Psoas muscle (tissue), 8 donors: ENCODE measurements at places on chromosomes 11 and 22.

- peak; percentile 54 for DNase-seq
Observed at GRCh38 chr11:18046116-18046777, at the start of gene TPH1. Gene TPH1 (minus strand): TSS chr11:18046269. CDS start chr11:18040762, 5,507 bp downstream.

DNA sequence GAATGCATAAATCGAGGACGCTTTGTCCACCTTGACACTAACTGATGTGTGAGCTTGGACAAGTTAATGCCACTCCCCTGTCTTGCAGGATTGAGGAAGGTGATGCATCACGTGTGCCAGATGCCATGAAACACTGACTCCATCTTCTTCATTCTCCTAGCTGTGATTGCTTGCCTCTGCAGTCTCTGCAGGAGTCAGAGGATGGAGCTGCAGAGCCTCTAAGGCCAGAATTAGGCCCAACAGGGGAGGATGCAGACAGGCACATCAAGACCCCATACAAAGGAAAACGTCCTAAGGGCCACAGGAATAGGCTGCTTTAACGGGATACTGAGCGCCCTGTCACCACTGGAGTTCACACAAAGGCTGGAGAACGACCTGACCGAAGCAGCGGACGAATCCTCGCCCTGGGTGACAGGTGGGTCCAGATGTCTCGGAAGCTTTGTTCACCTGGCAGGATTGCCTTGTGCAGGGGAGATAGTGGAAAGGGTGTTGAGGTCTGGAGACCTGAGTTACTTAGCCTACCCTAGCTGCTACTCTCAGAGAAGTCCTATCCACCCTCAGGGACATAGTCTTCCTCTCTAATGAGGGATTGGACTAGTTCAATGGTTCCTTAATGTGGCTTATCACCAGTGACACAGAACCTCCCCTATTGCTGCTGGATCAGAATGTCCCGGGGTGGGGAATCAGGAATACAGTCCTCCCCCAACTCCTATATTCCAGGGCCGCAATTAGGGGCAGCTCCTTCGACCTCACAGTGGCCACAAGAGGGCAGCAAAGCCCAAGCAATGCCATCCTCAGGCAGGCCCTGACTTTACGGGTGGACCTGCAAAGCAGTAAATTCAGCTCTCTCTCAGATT lies 32.4 kb downstream of the DBX1 start:
- DNase-seq = peak; percentile 73

- no peak for DNase-seq
Observed at GRCh38 chr11:120310870-120311269, 14.2 kb upstream of the TLCD5 start.

DNA sequence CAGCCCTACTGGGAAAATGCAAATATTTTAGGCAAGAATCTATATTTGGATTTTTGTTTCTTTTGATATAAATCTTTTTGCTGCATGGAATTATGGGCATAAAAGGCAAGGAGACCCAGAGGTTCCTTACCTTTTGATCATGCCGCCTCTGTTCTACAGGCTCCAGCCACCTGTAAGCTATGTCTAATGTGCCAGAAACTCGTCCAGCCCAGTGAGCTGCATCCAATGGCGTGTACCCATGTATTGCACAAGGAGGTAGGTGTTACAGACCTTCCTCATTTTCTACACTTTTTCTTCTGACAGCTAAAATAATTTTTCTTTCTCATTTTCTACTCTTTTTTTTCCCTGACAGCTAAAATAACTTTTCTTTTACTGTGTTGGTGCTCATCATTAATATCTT lies 8.2 kb upstream of the BACE1-AS start:
- DNase-seq = no peak

GRCh38 chr11:67667490-67668191 lies 6.8 kb downstream of the ALDH3B2 start:
- DNase-seq = no peak

GRCh38 chr11:133504906-133505305 lies 27.4 kb downstream of the OPCML start:
- DNase-seq = no peak

GRCh38 chr11:10519630-10520029 lies 21.4 kb downstream of the RNF141 start:
- DNase-seq = no peak

DNA sequence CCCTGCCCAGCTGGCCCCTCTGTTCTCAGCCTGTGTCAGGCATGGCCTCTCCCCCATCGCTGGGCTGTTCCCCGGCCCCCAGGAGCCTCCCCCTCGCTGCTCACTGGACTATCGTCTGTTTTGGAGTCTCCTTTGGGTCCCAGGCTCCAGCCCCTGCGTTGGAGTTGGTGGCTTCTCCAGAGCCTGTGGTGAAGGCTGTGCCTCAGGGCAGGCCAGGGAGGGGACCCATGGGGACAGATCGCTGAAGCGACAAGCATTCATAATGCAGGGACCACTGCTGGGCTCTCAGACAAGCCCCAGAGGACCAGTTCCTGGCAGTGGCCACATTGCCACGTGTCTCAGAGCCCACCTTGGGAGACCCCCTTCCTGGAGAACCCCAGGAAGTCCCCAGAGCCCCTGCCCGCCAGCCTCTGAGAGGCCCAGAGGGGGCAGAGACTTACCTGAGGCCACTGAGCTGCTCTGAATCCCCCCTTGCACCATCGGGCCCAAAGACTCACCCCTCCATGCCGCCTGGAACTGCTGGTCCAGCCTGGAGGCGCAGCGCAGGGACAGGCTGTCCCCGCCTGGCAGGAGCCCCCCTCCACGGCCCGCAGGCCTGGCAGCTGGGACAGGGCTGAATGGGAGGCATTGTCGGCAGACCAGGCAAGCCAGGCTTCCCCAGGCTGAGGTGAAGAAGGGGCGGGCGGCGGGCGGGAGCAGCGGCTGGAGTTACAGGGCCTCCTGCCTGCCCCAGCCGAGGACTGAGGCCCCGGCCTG lies at the start of gene CHADL:
TSS of gene CHADL (minus strand) at position 555 of the 756 bp plus-strand sequence. CDS start at position 505, 50 bp downstream.
- DNase-seq = no peak

DNA sequence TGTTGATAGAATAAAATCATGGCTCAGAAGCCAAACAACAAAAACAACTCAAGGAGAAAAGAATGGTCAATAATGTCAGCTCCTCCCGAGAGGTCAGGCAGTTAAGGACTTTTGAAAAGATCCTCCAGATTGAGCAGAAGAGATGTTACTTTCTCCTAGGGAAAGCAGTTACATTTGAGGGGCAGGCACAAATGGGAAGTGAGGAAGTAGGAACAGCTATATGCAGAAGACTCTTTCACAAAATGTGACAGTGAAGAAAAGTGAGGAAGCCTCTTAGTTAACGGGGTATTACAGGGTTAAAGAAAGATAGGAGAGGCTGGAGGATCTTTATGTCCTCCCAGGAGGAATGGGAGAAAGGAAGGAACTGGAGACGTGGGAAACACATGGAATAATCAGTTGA lies 3.4 kb downstream of the DCHS1 start:
- DNase-seq = no peak

- no peak for DNase-seq
Observed at GRCh38 chr11:116422956-116423600, 349.7 kb downstream of the BUD13 start.

- DNase-seq = no peak
Observed at GRCh38 chr11:112012874-112013273, 12.3 kb upstream of the DLAT start.

- no peak for DNase-seq
Observed at GRCh38 chr22:44670220-44670988, 31.6 kb upstream of the PRR5 start.

DNA sequence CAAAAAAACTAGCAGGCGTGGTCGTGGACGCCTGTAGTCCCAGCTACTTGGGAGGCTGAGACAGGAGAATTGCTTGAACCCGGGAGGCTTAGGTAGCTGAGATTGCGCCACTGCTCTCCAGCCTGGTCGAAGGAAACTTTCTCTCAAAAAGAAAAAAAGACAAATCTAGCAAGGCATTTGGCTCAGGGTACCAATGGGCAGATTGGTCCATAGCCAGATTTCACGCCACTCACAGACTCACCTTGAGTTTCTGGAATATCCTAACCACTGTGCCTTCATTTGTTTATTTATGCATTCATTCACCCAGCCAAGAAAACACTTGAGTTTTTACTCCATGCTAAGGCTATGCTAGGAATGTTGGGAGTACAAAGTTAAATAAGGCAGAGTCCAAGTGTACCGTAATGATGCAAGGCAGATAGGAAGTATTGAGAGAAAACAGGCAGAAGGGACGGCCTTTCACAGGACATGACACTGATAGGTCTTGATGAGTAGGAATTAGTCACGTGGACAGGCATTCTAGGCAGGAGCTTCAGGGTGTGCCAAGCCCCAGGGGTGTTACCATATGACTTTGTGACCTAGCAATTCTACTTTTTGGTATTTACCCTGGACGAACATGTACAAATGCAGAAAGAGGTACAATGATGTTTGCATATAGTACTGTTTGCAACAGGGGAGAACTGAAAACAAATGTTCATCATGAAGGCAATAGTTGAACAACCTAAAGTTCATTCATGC lies 3.0 kb upstream of the PACSIN3 start:
- DNase-seq = no peak

- DNase-seq = no peak
Observed at GRCh38 chr11:7524462-7525235, 10.8 kb downstream of the PPFIBP2 start.

GRCh38 chr22:25139062-25139461 lies 60.6 kb upstream of the CRYBB3 start:
- DNase-seq = no peak

GRCh38 chr22:31350410-31350863 lies 4.3 kb upstream of the PATZ1 start:
- no peak for DNase-seq

- no peak for DNase-seq
Observed at GRCh38 chr11:15674756-15675155, 560.0 kb downstream of the INSC start.

GRCh38 chr22:35451592-35451991 lies 51.7 kb downstream of the MCM5 start:
- DNase-seq = no peak

DNA sequence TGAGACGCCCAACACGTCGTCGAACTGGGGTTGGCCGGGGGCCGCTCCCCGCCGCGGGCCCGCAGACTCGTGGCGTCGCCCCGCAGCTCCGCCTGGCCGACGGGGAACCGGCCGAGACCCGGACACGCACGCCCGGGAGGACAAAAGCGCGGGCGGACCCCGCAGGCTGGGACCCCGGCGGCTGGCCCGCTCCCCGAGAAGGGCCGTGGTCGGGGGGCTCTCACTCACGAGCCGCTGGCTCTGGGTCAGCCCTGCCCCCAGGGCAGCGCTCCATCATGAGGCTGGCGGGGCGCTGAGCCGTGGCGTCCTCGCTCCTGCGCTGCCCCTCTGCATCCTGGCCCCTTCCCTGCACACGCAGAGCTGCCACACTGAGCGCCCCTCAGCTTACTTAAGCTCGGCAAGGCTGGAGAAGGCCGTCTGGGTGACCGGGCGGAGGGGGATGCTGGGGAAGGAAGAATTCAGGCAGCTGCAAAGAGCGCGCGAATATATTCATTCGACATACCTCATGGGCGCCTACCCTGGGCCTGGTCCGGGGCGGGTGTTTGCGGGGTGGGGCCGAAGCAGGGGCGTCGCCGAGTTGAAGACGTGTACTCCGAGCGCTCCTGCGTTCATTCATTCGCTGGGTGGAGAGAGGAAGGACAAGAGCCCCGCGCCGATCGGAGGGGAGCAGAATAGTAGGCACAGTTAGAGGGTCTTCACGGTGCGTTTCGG lies 579 bp upstream of the CYB5R2 start:
- peak; percentile 40 for DNase-seq
